ENCODE measurements at places on chromosomes 12 and 14.

DNA sequence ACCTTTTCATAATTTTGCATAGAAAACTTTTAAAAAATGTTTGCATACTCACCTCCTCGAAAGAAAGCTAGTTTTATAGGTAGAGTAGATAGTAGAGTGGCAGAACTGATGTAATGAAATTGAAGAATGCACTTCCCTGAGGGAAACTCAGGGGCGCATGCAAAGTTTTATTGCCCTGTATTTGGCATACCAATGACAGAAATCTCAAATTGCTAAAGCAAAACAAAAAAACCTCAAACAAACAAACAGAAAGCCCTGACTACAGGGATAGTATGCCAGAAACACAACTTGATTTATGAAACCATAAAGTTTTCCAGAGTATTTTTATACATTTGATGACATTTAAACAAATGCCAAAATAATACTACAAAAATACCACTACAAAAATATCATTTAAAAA, 1.8 kb downstream of the RASSF9 start:
- DNase-seq, result no peak

DNA sequence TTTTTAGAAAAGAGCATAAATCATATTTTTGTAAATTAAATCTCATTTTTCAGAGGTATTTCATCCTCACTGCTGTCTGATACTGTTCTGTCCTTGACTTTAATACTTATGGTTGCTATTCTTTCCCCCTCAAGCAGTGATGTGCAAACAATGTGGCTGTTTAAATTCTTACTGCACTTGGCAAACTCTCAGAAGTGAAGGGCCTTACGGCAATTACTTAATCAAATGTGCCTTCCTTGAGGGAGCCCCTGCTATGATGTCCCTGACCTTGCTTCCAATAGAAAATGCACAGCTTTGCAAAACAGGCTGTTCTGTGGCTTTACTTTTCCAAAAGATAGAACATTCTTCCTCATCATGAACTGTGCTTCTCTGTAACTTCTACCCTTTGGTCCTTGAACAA, 35.2 kb downstream of the UBE3B start:
- peak; percentile 87 for DNase-seq

DNA sequence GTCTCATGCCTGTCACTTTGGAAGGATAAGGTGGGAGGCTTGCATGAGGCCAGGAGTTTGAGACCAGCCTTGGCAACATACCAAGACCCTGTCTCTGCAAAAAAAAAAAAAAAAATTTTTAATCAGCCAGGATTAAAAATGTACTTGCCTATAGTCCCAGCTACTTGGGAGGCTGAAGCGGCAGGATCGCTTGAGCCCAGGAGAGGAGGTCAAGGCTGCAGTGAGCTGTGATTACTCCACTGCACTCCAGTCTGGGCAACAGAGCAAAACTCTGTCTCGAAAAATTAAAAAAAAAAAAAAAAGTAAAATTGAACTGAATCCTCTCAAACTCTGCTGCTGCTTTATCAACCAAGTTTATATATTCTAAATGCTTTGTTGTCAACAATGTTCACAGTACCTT, 128.1 kb upstream of the AEBP2 start:
- DNase-seq, result no peak

- no peak for DNase-seq
Observed at GRCh38 chr12:17134315-17134714, 528.4 kb upstream of the LMO3 start.

- no peak for DNase-seq
Observed at GRCh38 chr14:30283822-30284446, 275.0 kb upstream of the G2E3 start.

GRCh38 chr14:105909046-105909827, 382.9 kb downstream of the TMEM121 start:
- no peak for DNase-seq

GRCh38 chr12:2559931-2560330, 234.8 kb upstream of the FKBP4 start:
- DNase-seq, result no peak

GRCh38 chr12:13950502-13950901, 30.9 kb downstream of the GRIN2B start:
- DNase-seq, result no peak

GRCh38 chr14:53060046-53060445, 93.1 kb downstream of the DDHD1 start:
- DNase-seq, result no peak

GRCh38 chr12:68359674-68360073, 27.5 kb upstream of the MDM1 start:
- no peak for DNase-seq

DNA sequence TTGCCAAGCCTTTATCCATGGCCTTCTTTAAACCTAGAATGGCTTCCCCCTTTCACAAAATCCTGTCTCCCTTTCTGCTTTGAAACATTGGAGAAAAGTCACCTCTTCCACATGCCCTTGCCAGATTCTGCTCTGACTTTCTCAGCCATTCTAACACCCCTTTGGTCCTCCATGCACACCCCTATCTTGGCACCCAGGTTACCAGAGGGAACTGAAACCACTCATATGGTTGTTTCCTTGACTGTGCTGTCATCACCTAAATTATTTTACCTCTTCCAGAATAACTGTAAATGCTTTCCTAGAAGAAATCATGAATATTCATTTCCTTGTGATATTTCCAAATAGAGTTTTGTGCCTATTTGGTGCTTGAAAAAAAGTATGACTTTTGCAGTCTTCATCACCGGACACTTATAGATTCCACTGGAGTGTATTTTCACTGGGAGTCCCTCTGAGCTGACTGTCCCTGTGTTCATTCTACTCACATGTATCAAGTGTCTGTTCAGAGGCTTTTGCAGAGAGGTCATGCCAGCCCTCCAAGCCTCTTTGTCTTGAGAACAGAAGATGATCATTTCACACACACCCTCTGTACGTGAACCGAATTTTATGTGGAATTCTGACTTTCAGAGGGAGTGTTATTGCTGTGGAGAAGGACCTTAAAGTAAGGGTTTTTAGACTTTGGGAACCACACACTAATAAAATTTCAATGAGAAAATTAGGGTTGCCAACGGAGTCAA, 74.1 kb downstream of the PLXNC1 start:
- DNase-seq, result no peak

DNA sequence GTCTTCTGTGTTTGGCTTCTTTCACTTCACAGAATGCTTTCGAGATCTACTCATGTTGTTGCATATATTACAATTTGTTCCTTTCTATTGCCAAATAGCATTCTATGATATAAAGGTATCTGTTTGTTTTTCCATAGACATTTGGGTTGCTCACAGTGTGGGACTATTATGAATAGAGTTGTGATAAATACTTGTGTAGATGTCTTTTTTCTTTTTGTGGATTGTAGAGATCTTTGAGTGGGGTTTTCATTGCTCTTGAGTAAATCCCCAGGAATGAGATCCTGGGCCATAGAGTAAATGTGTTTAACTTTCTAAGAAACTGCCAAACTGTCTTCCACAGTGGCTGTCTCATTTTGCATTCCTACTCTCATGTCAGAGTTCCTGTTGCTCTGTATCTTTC, 24.9 kb upstream of the CEBPE start:
- DNase-seq, result no peak

DNA sequence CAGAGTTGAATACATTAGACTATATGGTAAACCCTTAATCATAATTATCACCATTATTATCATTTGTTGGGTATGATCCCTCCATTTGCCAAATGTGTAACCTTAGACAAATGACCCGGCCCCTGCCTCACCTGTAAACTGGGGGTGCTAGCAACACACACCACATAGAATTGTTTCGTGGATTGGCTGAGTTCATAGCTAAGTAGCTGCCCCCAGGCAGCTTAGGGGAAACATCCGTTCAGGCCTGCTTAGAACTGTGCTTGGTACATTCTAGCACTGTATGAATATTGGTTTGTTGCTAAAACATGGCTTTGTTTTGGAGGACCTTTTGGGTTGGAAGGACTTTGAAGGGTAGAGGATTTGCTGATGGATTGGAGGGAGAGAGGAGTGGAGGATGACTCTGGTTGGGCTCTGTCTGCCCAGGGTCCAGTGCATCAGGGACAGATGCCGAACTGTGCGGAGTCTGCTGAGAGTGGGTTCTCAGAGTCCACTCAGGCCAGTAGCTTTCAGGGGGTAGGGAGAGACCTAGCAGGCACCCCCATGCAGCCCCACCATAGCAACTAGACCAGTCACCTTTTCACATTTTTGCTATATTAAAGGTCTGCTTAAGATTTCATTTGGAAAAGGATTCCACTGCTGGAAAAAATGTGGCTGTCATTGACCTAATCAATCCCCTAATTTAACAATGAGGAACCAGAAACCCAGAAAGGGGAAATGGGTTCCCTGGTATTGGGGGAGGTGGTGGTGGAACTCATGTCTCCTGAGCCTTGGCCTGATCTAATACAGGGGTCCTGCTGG, 2.2 kb downstream of the RIN3 start:
- no peak for DNase-seq

GRCh38 chr12:115010324-115010995, 326.5 kb upstream of the TBX3 start:
- no peak for DNase-seq

GRCh38 chr12:104467346-104467837, 10.6 kb downstream of the CHST11 start:
- DNase-seq, result no peak

DNA sequence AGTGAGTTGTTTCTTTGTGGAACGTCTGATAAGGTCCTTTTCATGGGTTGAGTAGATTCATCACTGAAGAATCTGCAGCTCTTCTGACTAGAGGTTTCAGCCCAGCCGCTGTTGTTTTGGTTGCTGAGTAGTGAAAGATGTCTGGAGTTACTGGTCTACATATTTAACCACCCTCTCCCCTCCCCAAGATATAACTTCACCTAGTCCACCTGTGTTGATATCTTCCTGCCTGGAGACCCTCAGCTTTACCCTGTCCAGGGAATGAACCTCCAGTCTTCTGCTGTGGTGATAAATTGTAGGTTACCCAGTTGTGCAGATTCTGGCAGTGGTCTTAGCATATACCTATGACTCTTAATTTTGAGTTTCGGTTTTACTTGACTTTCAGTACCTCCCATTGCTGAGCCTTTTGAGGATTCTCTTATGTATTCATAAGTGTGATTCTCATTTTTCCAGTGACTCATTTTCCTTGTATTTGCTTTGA, 62.9 kb downstream of the CCDC91 start:
- DNase-seq, result no peak

DNA sequence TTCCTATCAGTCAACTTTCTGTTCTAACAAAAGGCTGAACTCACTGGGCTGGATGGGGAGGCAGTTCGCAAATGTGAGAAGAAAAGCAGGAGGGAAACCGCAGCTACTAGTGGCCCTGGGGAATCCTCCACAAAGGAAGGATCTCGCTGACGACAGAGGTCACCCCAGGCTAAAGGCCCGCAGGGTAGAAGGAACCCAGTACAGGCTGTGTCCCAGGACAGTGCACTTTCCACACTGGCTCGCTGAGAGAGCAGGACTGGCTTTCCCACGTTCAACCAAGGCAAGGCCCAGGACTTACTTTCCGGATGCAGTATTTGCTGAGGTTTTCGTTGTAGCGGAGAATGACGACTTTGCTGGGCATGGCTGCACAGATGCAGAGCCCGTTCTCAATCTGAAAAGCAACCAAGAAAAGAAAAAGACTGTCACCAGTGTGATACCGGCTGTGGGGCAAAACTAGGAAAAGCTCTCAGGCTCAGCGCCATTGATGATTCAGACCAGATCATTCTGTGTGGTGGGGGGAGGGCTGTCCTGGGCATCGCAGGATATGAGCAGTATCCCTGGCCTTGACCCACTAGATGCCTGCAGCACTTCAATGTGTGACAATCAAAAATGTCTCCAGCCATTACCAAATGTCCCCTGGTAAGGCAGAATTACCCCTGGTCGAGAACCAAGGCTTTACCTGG, 36.3 kb downstream of the PRKAB1 start:
- DNase-seq, result no peak

DNA sequence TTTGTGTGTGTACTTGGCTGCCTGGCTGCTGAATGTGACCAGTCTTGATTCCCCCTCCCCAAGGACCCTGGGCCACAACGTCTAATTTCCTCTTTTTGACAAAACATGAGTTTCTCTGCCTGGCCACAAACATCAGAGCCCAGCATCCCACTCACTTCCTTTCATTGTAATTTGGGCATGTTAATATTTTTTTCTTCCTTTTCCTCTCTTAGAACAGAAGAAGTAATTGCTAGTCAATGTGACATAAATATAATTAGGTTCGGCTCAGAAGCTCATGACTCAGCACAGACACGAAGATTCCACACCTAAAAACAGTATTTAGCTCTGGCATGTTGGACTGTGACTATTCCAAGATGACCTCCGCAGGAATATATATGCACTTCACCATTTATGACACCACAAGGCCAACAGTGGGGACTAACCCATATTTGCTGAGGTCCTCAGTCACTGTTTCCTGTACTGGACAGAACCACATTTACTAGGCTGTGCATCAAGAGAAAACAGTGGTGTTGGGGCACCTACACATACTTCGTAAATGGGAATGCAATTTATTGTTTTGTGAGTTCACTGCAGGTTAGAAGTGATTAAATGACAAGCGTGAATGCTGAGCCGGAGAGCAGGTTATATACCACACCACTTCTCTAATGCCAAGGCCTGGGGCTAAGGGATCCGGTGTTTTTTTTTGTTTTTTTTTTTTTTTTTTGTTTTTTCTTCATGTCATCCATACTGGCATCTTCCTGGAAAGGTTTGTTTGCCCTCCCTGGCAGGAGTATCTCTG, 4.2 kb downstream of the GSG1 start:
- peak; percentile 55 for DNase-seq

- no peak for DNase-seq
Observed at GRCh38 chr12:51357374-51358047, 11.0 kb upstream of the CELA1 start.

DNA sequence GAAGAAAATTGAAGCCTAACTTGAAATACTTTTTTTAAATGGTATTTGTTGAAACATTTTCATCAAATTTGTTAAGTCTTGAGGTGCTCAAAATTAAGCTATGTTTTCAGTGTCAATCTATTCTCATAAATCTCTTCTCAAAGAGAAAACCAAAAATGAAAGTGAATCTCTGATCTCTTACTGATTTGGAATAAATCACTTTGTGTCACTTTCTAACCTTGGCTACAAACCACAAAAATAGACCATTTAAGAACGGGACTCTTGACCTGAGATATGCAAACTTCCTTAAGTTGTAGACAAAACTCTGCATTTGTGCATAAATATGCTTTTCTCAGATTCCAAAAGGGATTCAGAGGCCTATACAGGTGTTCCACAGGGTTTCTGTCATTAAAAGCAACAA, 192.9 kb downstream of the SEC23A start:
- DNase-seq, result no peak

DNA sequence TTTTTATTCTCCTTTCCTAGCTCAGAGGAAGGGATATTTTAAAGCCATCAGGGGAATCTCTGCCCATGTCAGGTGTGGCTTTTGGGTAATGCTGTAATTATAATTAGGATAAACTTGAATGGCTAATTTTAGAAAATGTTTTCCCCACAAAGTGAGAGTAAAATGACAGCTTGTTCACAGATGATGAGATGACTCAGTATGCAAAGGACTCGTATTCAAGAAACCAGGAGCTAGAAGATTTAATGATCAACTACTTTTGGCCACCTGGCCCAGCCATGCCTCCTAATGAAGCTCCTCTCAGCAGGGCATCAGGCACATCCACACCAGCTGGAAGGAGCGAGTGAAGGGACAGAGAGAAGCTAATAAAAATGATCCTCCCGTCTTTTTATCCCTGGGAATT, 29.0 kb upstream of the PLEKHG7 start:
- DNase-seq, result no peak

GRCh38 chr14:69687606-69688298, 76.4 kb downstream of the SUSD6 start:
- DNase-seq, result no peak

GRCh38 chr12:124564232-124564958, 3.0 kb downstream of the NCOR2 start:
- DNase-seq, result no peak

All from DMS79 (cell line).